ENCODE measurements at places on chromosomes 12 and 14.

GRCh38 chr12:125149160-125150108 is 84.2 kb downstream of the AACS start:
- DNase-seq = peak; percentile 43

- no peak for DNase-seq
These were observed 63.9 kb downstream of the ITPK1 start for GRCh38 chr14:93051600-93052546.

DNA sequence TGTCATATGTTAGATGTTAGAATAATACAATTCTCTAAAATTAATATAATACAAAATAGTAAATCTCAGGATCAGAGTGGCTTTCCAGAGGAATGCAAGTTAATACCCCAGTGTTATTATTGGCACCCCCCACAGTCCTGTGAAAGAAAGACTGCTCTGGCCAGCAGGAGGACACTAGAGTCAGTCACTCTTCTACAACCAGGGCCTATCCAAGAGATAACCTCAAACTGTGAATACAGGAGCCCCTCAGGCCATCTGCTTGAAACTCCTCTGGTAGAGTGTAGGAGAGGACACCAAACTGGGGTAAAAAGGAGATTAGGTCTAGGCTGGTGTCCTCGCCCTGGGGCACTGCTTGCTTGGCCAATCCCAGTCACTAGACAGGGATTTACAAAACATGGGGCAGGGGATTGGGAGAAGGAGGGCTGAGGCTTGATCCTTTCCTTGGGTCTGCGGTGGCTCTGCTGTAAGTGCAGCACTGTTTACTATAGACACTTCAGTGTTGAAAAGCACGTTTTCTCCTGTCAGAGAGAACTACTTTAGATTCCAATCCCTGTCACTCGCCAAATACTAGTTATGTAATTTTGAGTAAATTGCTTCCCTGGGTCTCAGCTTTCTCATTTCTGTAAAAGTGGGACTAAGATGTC is 44.5 kb upstream of the PTPRR start:
- DNase-seq = no peak

DNA sequence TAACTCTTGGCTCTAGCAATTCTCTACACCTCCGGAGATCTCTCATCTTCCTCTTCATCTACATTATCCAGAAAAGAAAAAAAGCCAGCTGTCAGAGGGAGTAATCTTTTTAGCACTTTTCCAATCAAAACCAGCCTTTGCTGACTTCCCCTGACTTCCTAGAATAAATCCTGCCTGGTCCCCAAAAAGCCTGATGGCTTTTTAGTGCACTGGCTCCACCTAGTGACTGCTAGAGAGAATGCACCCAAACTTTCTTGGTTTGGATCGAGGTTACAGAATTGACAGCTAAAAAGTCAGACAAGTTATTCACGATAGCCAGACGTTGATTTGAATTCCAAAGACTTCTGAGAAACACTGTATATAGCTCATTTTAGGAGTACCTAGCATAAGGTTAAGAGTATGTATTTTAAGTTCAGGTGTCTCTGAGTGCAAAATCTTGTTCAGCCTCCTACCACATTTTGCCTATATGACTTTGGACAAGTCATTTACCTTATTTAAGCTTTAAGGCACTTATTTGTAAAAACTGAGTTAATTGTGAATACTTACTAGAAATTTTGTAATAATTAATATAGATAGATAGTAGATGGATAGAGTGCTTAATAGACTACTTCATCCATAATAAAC is 185.7 kb upstream of the GRIN2B start:
- DNase-seq = peak; percentile 62

- no peak for DNase-seq
These were observed 30.9 kb downstream of the CCDC92 start for GRCh38 chr12:123941624-123942237.

GRCh38 chr12:64610079-64610659 is at the start of gene RASSF3:
RASSF3 (plus strand) TSS chr12:64610495; CDS start chr12:64610633, 138 bp downstream.
- no peak for DNase-seq

GRCh38 chr14:83863042-83863774 is 1666.7 kb upstream of the FLRT2 start:
- DNase-seq = no peak

GRCh38 chr14:30252783-30253674 is 305.9 kb upstream of the G2E3 start:
- DNase-seq = no peak

GRCh38 chr12:7190268-7191055 is 976 bp downstream of the PEX5 start:
- DNase-seq = peak; percentile 54

DNA sequence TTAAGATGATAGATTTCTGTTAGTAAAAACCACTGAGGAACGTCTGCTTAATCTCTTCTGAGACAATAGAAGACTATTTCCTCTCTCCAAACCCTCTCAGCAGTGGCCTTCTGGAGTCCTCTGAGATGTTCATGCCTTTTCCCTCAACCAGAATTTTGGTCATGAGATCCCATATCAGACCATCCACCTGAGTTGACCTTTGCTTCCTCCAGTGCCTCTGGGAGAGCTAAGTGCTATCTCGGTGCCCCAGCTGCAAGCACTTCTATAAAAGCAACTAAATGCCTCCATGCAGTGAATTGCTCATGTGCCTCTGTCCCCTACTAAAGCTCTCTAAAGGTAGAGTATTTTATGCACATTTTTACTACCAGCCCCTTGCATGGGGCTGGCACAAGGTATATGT is 172.8 kb upstream of the BCL2L14 start:
- no peak for DNase-seq

- DNase-seq = no peak
These were observed 217.0 kb downstream of the SYNE2 start for GRCh38 chr14:64069634-64070359.

DNA sequence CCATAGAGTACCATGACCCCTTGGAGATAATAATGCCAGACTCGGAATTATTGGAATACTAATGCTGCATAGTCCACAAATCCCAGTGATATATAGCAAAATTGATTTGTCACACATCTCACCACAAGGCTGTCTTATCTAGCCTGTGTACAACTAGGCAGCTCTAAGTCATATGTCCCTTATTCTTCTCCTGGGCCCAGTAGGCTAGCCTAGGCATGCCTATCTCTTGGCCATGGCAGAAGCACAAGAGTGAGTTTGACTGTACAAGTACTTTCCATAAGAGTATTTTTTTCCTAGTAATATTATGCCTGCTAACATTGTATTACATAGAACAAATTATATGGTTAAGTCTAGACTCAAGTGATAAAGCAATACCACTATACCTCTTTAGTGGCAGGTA is 1122.1 kb upstream of the SEL1L start:
- no peak for DNase-seq

DNA sequence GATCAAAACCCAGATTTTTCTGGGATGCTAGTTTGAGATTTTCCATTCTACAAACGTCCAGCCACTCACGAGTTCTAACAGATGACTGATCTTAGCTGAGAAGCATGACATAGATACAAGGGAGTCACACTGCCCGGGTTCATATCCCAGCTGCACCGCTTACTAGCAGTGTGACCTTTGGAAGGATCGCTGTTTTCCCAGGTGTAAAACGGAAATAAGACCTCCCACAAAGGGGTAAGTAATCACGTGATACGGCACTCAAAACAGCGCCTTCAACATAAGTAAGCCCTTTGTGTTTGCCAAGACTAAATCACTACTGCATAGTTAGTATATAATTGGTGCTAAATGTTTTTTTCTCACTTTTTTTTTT is 624 bp upstream of the PWP1 start:
- peak; percentile 10 for DNase-seq

GRCh38 chr12:131530422-131530821 is 180.5 kb upstream of the SFSWAP start:
- DNase-seq = no peak

DNA sequence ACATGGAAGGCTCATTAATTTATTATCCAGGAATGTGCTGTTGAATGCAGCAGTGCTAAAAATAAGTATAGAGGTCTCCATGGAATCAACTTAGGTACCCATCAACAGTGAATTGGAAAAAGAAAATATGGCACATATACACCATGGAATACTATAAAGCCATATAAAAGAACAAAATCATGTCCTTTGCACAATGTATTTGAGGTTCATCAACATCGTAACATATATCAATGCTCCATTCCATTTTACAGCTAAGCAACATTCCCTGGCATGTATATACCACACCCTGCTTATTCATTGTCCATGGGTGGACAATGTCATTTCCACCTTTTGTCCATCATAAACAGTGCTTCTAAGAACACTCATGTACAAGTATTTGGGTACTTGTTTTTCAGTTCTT is 147.8 kb upstream of the RASSF8 start:
- DNase-seq = no peak

DNA sequence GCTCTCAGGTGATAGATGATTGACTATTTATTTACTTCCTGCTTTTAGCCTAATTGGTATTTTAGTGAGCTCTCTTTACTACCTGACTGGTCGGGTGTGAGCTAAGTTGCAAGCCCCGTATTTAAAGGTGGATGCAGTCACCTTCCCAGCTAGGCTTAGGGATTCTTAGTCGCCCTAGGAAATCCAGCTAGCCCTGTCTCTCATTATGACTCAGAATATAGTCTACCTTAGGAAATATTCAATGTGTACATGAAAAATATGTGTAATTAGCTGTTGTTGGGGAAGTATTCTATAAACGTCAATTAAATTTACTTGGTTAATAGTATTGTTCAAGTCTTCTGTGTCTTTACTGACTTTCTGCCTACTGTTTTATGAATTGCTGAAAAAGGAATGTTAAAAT is 306.9 kb upstream of the DIO2 start:
- no peak for DNase-seq

GRCh38 chr12:42946871-42947381 is 357.4 kb upstream of the PRICKLE1 start:
- no peak for DNase-seq

- DNase-seq = no peak
These were observed 28.2 kb downstream of the RPS6KA5 start for GRCh38 chr14:91032248-91032647.

DNA sequence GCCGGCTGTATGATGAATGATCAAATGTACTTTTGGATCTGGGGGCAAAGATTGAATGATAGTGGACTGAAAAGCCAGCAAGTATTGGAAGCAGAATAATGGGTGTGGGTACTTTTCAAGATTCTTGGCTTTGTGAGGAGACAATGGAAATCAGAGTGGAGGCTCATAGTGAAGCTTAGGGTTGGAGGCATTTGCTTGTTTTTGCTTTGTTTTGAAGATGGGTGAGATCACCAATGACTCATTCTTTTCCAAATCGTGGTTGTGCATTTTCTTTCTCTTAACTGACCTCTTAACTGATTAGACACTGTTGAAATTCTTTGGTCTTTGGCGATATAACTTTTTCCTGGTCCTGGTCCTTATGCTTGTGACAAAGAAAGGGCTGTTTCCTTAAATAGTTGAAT is 54.4 kb downstream of the PELI2 start:
- DNase-seq = no peak

DNA sequence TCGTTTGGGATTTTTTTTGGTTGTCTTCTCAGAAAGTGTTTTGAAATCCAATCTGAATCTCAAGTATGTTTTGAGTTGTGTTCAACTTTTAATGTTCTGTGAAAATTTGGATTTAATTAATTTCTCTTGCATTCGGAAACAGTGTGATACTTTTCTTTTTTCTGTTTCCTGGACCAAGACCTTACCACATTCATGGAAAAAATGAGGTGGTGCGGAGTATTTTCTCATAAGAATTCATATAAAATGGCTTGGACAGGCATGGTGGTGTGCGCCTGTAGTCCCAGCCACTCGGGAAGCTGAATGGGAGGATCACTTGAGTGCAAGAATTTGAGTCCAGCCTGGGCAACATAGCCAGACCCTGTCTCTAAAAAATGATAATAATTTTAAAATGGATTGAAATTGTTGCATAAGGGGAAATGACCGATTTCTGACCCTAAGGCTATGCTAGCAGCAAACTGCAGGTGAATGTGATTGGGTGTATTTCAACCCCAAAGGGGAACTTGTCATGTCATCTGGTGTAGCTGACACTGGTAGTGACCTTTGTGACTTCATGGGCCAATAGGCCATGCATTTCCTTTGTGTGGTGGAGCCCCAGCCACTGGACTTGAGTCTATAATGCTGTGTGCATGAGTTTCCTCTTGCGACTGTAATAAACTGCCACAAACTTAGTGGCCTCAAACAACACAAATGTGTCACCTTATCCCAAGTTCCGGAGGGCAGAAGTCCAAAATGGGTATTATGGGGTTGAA is 123.5 kb upstream of the RFLNA start:
- no peak for DNase-seq

DNA sequence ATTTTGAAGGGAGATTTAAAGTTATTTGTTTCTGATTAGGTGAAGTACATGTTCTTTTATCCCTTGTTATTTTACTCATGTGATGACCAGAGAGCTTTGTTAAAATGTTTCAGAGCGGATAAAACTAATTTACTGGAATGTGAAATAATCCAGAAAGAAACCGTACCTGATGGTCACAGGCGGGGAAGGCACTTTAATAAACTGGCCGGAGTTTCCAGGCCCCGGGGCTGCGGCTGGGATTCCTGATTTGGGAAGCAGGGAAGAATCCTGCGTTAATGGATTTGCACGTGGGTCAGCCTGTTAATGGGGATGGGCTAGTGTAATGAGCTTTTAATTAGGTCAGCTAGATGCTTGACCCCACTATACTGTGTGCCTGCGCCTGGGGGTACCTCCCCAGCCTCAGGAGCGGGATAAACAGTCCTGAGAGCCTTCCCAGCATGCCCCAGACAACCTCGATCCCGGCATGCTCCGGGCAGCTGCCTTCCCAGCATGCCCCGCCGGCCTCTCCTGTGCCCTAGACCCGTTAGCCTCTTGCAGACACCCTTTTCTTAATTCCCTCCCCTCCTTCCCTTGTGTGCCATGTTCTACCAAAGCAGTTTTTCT is 208.6 kb upstream of the CDKN3 start:
- DNase-seq = no peak

- no peak for DNase-seq
These were observed 343.5 kb downstream of the PCNX1 start for GRCh38 chr14:71250791-71251190.

DNA sequence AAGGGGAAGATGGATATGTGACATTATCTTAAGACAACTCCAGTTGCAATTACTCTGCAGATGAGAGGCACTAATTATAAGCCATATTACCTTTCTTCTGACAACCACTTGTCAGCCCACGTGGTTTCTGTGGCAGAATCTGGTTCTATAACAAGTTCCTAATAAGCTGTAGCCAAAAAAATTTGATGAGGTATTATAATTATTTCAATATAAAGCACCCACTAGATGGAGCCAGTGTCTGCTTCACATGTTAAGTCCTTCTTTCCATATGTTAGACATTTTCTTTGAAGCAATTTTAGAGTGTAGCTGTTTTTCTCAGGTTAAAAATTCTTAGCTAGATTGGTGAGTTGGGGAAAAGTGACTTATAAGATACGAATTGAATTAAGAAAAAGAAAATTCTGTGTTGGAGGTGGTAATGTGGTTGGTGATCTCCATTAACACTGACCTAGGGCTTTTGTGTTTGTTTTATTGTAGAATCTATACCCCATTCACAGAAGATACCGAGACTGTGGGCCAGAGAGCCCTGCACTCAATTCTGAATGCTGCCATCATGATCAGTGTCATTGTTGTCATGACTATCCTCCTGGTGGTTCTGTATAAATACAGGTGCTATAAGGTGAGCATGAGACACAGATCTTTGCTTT is 36.9 kb downstream of the PSEN1 start:
- peak; percentile 23 for DNase-seq

DNA sequence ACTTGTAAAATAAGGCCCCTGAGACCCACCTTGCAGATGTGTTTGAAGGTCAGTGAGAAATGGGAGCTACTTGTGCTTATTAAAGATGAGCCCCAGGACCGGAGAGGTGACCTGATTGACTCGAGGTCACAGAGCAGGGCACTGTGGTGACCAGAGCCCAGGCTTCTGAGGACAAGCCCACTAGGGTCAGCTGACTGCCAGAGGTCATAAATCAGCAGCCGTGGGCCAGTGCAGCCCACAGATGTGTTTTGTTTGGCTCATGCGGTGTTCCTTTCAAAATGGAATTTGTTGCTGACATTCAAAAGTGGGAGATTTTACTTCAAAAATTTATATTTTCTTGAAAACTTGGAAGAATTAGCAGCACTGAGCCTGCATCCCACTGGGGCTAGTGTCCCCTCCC is 24.5 kb downstream of the JDP2 start:
- no peak for DNase-seq
